D341Med (cell line): ENCODE measurements at places on chromosomes 5 and 9.

- DNase-seq = no peak
Measured at GRCh38 chr9:21506626-21507482, 24.7 kb upstream of the IFNE start.

DNA sequence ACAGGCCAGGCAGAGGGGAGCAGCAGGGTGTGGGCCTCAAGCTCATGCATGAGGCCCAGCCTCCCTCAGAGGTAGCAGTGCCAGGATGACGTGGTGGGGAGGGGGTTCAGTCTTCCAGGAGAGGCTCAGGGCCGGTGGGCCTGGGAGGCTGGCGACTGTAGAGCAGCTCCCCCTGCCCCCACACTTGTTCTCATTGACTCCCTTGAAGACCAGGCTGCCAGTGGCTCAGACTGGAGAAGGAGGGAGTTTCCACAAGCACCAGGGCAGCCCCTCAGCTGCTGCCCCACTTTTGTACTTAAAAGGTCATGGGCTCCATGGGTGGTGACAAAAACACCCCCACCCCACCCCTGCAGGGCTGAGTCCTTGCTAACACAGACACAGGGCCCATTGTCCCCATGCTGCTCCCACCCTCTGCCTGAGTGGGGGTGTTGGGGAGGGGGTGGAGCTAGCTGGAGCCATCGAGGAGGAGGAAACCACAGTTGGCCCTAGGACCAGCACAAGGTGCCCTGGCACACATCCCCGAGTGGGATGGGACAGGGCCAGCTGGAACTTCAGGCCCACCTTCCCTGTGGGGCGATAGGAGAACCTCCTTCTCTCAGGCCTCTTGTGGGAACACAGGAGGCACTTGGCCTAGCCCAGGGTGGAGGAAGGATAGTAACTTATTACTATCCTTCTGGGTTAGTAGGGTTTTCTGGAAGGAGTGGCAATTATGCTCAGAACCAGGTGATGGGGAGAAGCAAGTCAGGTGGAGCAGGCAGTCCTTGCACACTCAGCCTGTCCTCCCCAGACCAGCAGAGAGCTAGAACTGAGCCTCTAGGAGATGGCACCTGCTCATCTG lies 10.7 kb downstream of the PDLIM4 start:
- no peak for DNase-seq

GRCh38 chr5:36054647-36055046 lies 12.0 kb downstream of the UGT3A2 start:
- no peak for DNase-seq

GRCh38 chr5:10522224-10522611 lies 41.7 kb upstream of the ANKRD33B start:
- no peak for DNase-seq

GRCh38 chr5:173329491-173330337 lies 1.5 kb upstream of the STC2 start:
- DNase-seq = no peak

DNA sequence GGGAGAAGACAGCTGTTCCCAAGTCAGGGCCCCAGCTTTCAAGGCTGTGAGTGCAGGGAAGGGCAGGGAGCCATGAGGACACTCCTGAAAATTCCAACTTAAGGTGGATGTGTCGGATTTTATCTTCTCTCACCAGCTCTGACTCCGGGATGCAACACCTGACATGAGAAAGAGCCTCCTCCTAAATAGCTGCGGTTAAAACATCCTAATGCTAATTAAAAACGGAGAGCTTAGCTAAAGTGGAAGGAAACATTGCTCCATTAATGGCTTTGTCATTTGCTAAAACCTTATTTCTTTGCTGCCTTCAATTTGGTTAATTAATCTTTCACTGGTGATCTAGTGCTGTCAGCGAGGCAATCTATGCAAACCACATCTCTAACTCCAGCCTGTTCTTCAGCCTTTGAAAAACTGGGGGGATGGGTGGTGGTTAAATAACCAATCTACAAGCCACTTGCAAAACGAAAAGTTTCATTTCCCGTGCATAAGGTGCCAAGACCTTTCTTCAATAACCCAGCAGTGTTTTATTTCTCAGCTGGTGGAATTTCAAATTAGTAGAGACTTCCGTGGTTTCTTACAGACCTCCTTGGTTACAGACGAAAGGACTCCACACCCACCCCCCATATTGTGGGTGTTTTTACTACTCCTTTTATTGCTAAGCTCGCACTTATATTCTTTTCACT lies 379.6 kb downstream of the MLLT3 start:
- DNase-seq = peak; percentile 30

- no peak for DNase-seq
Measured at GRCh38 chr5:102866237-102866600, 111.1 kb downstream of the PAM start.

DNA sequence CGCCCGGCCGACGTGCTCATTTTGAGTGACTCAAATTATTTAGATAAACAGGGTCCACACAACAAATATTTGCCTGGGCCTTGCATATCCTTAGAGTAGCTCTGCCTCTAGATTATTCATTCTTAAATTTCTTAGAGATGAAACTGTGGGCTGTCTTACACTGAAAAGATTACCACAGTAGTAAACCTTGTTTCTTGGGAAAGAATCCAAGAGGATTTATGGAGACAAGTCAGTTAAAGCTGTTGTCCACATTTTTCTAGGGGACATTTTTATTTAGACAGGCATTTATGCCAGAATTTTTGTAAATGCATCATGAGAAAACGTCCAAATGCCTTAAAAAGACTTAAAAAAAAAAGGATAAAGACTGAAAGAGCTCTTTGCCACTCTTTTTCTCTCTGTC lies 32.6 kb upstream of the RANBP3L start:
- no peak for DNase-seq

DNA sequence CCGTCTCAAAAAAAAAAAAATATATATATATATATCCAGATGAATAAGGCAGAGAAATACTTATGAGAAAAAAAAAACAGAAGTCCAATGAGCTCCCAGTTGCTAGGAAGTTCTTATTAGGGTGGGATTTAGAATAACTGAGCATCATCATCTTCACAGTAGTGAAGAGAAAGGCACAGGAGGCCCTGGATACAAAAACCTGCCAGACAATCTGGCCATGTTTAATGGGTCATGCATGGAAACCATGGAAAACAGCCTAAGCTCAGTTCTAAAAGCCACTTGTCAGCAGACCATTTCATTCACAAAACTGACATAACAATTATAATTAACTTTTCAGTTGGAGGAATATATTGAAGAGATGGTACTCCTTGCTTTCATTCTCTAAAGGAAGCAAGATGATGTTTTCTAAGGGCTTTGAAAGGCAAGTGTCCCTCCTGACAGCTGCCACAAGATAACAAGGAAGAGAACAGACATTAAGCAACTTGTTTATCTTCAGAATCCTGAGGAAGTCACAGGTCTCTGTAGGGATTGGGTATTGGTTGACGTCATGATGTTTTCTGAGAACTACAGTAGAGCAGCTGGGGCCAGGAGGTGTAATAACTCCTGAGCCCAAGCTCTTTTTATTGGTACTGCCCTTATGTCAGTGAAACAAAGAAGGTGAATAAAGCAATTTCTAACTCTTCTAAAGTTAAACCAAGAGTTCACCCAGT lies 463.1 kb downstream of the DMAC1 start:
- DNase-seq = no peak

- DNase-seq = no peak
Measured at GRCh38 chr9:87602933-87603643, 105.4 kb downstream of the DAPK1 start.

DNA sequence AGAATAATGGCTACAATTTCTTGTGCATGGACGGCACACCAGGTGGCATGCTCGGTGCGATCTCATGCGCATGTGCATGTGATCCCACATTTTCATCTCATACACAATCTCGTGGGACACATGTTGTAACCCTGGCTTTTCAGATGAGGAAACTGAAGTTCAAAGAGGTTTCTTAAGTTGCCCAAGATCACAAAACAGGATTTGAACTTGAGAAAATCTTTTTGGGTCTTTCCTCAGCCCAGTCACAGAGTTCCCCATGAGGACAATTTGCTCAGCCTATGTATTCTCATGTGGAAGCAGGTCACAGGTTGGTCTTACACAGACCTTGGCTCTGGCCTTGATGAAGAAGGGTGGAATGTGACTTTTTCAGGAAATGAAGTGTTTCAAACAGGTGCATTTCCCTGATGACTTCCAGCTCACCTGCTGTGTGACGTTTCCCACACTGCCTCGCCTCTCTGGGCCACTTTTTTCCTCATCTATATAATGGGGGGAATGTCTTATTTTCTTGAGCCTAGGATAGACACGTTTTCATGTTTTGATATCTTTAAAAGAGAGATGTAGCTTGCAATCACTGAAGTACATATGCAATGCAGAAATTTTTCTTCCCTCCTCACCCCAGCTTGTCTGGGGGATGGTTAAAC lies 7.1 kb upstream of the ORM1 start:
- DNase-seq = no peak

DNA sequence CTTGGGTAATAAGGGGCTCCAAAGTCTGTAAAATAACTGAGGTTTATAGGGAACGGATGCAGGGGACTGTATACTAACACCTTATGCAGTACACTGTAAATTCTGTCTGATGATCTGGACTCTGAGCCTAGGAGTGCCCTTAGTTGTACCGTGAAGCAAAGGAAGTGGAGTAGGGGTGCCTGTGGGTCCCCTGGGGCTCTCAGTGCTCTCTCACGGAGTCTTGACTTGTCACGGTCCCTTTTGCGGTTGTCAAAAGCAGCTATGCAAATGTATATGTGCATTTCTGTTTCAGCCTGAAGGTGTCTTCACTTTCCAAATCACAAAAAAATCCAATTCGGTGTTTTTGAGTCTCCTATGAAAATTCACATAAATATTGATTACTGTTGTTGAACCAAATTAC lies 17.8 kb downstream of the DMRT1 start:
- DNase-seq = no peak

GRCh38 chr9:73806876-73807275 lies 655.2 kb downstream of the ANXA1 start:
- no peak for DNase-seq

GRCh38 chr9:87309236-87309635 lies 188.4 kb upstream of the DAPK1 start:
- no peak for DNase-seq

GRCh38 chr9:93207326-93207814 lies 23.4 kb downstream of the WNK2 start:
- DNase-seq = peak; percentile 77

DNA sequence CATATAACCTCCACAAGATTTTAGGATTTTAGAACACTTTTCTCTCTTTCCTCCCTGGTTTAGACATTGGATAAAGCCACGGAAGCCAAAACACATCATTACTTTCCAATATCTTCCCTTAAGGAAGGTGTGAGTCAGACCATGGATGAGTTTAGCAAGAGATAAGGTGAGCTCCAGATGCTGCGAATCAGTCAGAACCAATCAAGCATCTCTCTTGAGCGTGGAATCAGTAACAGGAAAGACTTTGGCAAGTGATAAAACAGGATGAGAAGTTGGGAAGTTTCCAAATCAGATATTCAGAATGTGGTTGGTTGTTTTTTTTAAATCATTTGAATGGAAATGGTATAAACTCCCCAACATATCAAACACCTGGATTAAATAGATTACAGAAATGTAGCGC lies 397.8 kb downstream of the EFNA5 start:
- DNase-seq = no peak

GRCh38 chr5:77423022-77423750 lies 68.9 kb downstream of the WDR41 start:
- no peak for DNase-seq

DNA sequence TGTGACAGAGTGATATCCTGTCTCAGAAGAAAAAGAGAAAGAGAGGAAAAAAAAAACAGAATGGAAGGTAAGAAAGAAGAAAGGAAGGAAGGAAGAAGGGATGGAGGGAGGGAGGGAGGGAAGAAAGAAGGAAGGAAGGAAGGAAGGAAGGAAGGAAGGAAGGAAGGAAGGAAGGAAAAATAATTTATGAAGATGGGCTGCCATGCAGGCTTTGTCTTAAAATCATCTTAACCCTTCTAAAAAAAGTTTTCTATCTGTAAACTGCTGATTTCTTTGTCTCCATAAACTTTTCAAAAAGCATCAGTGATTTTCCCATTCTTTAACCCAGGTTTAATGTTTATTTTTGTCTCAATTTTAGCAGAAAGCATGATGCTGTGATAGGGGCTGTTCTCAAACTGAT lies 1154.1 kb upstream of the CDH6 start:
- DNase-seq = no peak

- no peak for DNase-seq
Measured at GRCh38 chr5:172691886-172692285, 50.8 kb downstream of the NEURL1B start.

GRCh38 chr5:43352131-43352530 lies 38.9 kb upstream of the HMGCS1 start:
- no peak for DNase-seq

- no peak for DNase-seq
Measured at GRCh38 chr5:31726952-31727351, 88.0 kb downstream of the PDZD2 start.

GRCh38 chr9:70007831-70008230 lies 35.8 kb upstream of the MAMDC2 start:
- DNase-seq = no peak

DNA sequence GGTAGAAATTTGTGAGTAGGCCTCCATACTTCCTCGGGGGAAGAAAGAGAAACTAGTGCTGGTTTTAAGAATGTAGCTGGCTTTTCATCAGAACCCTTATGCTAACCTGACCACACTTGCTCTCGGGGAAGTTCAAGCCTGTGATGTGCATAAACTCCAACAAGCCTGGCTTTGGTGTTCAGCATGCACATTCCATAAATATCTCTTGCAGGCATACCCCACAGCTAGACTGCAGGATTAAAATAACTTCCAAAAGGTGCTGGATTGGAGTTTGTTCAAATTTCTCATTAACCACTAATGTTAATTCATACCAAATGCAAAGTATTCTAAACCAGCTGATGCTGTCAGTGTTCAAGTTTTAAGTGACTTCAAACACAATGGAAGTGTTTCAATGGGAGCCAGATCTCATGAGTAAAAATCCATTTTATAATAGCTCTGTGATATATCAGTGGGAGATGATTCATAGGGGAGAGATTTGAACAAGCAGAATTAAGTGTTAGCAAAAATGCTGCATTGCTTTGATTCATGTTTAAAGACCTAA lies 79.4 kb downstream of the NPR3 start:
- no peak for DNase-seq

- DNase-seq = peak; percentile 90
Measured at GRCh38 chr5:114361724-114362196, at the start of gene KCNN2. Gene KCNN2, plus strand, starts transcription at chr5:114362070. Its CDS starts 70 bp downstream, at chr5:114362140.

GRCh38 chr5:158951436-158952247 lies 148.1 kb downstream of the EBF1 start:
- DNase-seq = no peak

DNA sequence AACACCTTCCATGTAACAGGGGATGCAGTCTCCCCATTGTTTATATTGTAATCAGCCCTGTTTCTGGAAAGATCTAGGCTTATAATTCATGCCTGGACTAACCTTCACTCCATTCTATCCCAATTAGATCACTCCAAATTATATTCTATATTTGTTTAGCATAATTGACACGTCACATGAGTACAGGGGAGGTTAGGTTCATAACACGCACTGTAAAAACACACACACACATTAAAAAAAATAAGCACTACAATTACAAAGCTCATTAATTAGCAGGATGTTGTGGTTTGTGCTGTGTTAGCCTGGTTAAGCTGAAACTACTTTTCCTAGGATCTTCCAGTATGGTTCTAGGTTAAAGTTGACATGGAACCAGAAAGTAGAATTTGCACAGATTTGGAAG lies 126.0 kb downstream of the MLLT3 start:
- no peak for DNase-seq
